ENCODE measurements at places on chromosomes 4 and X.
A peak's percentile ranks its signal among the peaks of the same experiment; 100 is the strongest.

DNA sequence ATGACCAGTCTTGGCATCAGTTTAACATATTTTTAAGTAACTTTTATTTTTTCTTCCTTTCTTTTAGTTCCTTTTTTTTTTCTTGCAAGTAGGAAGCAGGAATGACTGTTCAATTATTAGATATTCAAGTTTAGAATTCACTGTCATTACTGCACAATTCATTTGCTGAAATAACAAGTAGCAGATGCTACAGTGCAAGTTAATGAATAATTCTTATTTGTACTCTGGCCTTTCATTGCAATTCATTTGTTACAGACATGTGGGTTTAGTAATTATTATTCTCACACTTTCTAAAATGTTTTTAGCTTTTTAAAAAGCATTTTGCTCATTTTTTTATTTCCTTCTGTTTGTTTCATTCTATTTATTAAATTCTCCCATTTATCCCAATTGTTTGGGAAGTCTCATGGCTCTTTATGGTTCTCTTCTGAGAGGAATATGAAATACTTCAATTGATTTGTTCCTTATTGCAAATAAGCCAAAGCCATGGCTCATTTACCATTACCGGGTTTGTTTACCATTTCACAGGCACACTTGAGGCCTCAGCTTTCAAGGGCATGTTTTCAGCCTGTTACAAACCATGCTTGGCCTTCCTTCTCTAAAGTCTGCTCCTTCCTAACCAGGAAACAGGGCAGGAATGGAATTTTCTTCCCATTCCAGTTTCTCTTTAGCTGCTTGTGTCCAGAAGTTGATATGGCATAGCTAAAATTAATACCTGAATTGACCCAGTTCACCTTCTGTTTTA lies 4.6 kb upstream of the DCAF4L1 start:
- no peak overlapping the region for H3K4me3 ChIP-seq
- no peaks in the 10 kb centered on the region for H3K4me1 ChIP-seq
- no peak overlapping the region for H3K27ac ChIP-seq

- no peaks in the 10 kb centered on the region for H3K27me3 ChIP-seq
- H3K4me3 ChIP-seq = peak within 1 kb of the TSS; percentile 55
- no peak within 1 kb of the TSS for H3K27ac ChIP-seq
- no peak for DNase-seq
- no peaks in the 10 kb centered on the region for H3K36me3 ChIP-seq
- peaks cover 7% of the 10 kb centered on the region for H3K4me1 ChIP-seq
Observed at GRCh38 chrX:30653415-30654131, at the start of gene GK. GK (plus strand) TSS chrX:30653423; CDS start chrX:30653538, 115 bp downstream.

DNA sequence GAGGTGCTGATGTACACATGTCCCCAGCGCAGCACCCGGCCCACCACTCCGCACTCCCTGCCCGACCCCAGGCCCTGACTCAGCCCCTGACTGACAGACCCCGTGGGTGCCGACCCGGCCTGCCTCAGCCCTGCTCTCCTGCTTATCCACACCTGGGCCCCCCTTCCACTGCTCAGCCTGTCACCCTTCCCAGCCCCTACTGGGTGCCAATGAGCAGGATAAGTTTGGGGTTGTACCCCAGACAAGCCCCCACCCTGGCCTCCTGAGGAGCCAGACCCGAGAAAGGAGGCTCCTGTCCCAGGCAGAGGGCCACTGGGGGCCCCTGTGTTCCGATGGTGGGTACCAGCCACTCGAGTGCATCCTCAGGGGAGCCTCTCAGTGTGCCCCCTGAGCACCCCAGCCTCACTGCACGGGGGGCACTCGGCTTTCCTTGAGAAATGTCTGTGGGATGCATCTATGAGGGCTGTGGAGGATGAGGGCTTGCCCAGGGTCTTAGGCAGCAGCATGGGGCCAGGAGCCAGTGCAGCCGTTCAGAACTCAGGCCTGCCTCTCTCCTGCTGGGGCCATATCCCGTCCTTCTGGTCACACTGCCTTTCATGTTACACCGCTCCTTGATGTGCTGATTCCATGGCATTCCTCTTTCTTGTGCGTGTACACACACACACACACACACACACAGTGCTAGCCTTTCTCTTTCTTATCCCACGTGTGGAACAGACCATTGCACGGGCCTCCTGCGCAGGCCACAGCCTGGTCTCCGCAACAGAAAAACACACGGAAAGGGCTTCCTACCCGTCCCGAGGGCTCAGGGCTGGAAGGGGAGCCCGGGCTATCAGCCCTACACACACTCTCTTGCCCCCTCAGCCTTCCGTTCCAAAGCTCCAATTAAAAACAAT lies 220.1 kb upstream of the PSAPL1 start:
- no peaks in the 10 kb centered on the region for H3K36me3 ChIP-seq
- peak; percentile 65 for DNase-seq
- H3K4me3 ChIP-seq = no peak overlapping the region
- no peaks in the 10 kb centered on the region for H3K27me3 ChIP-seq

- H3K36me3 ChIP-seq = peaks cover 80% of the 10 kb centered on the region
- DNase-seq = no peak
- H3K27me3 ChIP-seq = no peaks in the 10 kb centered on the region
Observed at GRCh38 chr4:186666252-186666651, 57.4 kb downstream of the FAT1 start.

- H3K27me3 ChIP-seq = no peaks in the 10 kb centered on the region
- no peak for DNase-seq
Observed at GRCh38 chrX:24479924-24480323, 14.8 kb downstream of the PDK3 start.

DNA sequence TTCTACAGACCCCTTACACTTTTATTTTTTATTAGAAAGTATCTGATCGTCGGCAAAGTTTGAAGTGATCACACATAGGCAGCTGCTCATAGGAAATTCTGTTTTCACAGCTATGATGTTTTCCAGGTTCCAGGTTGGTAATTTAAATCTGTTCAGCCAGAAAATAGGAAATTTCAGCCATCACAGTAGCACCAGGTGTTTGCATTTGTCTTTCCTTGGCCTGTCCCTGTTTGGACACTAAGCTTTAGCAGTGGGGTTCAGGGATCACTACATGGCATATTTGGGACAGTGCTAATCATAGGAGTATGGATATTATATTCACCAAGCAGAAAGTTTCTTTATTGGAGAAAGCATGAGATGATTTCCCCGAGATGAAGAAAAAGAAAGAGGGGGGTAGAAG lies 92.9 kb downstream of the ANK2 start:
- H3K27ac ChIP-seq = no peak overlapping the region
- H3K4me1 ChIP-seq = no peaks in the 10 kb centered on the region
- H3K4me3 ChIP-seq = no peak overlapping the region
- no peaks in the 10 kb centered on the region for H3K36me3 ChIP-seq

DNA sequence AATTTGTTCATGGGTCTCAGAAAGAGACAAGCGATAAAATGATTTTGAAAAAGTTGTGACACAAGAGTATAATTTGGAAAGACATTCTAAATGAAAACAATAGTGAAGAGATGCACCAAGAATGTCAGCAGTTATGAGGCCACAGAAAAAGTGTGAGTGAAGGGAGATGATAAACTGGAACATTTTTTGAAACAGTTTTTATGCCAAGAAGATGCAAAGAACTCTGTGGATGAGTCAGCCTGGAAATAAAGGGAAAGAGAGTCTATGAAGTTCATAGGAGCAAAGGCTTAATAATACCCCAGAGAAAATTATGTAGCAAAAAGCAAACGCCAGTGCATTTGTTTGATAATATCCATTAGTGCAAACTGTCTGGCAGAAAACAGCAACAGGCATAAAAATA lies 188.4 kb upstream of the TBC1D9 start:
- H3K4me3 ChIP-seq = no peak overlapping the region
- H3K4me1 ChIP-seq = no peaks in the 10 kb centered on the region
- no peaks in the 10 kb centered on the region for H3K27me3 ChIP-seq

GRCh38 chrX:110201799-110202198 lies 116.1 kb downstream of the AMMECR1 start:
- DNase-seq = no peak
- no peaks in the 10 kb centered on the region for H3K27me3 ChIP-seq
- no peak overlapping the region for H3K4me3 ChIP-seq
- H3K27ac ChIP-seq = no peak overlapping the region
- no peaks in the 10 kb centered on the region for H3K36me3 ChIP-seq

DNA sequence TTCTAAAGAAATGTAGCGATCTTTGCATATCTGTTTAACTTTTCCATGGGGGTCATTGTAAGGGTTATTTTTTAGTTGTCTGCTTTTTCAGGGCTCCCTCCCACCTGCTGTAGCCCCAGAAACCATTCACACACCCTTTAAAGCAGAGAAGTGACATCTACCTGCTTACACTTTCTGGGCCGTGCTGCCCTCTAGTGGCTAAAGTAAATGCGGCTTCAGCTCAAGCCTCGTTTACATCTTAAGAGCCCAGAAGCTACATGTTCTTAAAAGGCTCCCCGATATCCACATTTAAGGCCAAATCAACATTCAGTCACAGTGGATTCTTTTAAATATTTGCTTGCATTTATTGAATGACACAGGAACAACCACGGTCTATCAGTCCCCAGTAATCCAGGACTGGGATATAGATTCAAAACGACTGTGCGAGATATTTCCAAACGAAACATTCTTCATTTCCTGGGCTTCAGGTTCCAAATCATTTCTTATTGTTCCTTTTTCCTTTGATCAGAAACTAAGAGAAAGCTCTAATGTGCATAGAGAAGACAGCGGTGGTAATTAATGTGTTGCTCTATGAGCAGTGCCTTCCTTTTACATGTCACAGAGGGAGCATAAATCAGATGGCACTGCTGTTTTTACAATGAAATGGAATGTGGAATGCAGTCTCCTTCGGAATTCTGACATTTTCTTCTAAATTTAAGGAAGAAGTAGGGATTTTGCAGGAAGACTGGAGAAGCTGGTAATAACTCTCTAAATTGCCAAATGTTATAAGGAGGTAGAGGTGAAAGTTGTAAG lies 119.9 kb downstream of the RASGEF1B start:
- no peak overlapping the region for H3K27ac ChIP-seq
- no peak overlapping the region for H3K4me3 ChIP-seq
- H3K4me1 ChIP-seq = no peaks in the 10 kb centered on the region

DNA sequence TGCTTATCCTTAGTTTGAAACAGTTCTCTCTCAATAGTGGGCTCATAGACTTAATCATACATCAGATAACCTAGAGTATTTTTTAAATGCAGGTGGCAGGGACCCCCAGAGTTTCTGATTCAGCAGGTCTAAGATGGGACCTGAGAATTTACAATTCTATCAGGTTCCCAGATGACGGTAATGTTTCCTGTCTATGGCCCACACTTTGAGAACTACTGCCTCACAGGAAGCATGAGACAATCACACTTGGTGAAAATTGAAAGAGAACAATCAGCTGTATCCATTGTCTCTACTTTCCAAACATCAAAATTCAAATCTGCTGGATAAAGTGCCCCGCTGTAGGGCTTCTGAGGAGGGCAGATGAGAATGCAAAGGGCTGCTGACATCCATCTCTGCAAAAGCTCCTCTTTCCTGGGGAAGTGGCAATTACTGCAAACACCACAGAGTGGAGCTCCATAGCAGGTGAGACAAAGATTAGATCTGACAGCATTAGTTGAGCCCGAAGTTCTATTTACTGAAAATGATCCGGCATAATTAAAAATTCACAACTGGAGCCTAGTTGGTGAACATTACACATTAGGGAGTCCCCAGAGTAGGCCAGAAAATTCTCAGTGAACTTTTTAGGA lies 187.8 kb upstream of the MBNL3 start:
- H3K27me3 ChIP-seq = no peaks in the 10 kb centered on the region
- no peaks in the 10 kb centered on the region for H3K4me1 ChIP-seq
- H3K4me3 ChIP-seq = no peak overlapping the region
- DNase-seq = no peak

GRCh38 chrX:143636831-143637230 lies 930 bp upstream of the SLITRK4 start:
- no peak for DNase-seq
- H3K27me3 ChIP-seq = peaks cover 29% of the 10 kb centered on the region
- no peak overlapping the region for H3K27ac ChIP-seq
- no peaks in the 10 kb centered on the region for H3K36me3 ChIP-seq
- no peaks in the 10 kb centered on the region for H3K4me1 ChIP-seq

- H3K36me3 ChIP-seq = no peaks in the 10 kb centered on the region
- no peak for DNase-seq
- no peak overlapping the region for H3K27ac ChIP-seq
- H3K4me3 ChIP-seq = no peak overlapping the region
- peaks cover 10% of the 10 kb centered on the region for H3K4me1 ChIP-seq
Observed at GRCh38 chrX:120311727-120312063, 434 bp upstream of the TMEM255A start.

- DNase-seq = no peak
- H3K36me3 ChIP-seq = no peaks in the 10 kb centered on the region
- H3K4me3 ChIP-seq = no peak overlapping the region
- H3K4me1 ChIP-seq = no peaks in the 10 kb centered on the region
Observed at GRCh38 chrX:151488677-151489076, 74.8 kb upstream of the PASD1 start.

DNA sequence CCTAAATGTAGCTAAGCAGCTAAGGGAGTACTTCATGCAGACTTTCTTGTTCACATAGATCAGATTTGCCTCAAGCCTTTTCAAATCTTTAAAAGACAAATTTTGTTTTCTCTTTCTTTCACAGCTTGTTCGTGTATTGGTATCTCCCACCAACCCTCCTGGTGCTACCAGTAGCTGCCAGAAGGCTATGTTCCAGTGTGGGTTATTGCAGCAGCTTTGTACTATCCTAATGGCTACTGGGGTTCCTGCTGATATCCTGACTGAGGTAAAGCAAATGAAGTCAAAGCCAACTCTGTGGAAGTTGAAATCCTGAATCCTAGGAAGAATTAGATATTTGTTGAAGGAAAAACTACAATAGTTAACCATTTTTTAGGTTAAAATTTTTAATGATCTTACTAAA lies 62.6 kb downstream of the USO1 start:
- no peak for DNase-seq
- no peaks in the 10 kb centered on the region for H3K4me1 ChIP-seq
- H3K36me3 ChIP-seq = peaks cover 90% of the 10 kb centered on the region
- H3K4me3 ChIP-seq = no peak overlapping the region
- no peak overlapping the region for H3K27ac ChIP-seq

Measured in RWPE2 (cell line).